ENCODE measurements at places on chromosomes 11 and 22.

GRCh38 chr22:22988150-22988549 is 82.2 kb upstream of the GNAZ start:
- no peak for DNase-seq

GRCh38 chr11:789943-790342 is at the start of gene CEND1:
CEND1 (minus strand) TSS chr11:790090; CDS start chr11:788576, 1,514 bp downstream.
- peak; percentile 30 for DNase-seq

DNA sequence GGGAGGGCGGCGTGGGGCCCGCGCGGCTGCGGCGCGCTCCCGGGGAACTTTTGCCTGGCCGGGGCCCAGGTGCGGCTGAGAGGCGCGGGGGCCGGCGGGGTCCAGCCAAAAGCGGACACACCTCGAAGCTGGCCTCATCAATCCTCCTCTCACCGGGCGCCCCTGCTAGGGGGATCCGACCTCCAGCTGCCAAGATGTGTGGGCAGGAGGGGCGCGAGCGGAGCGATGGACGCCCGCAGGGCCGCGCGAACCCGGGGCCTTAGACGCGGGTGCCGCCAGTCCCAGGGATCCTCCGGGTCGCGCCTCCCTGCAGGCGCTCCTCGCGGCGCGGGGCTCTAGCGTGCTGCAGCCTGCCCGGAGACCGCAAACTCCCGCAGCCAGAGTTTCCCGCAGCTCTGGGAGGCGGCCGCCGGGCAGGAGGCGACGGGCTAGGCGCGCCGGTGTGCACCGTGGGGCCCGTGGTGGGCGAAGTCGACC is 785 bp downstream of the IGSF9B start:
- no peak for DNase-seq

- peak; percentile 38 for DNase-seq
Measured at GRCh38 chr11:61891331-61892084, at the start of gene FADS3. FADS3 (minus strand) TSS chr11:61891545; CDS start chr11:61891381, 164 bp downstream.

DNA sequence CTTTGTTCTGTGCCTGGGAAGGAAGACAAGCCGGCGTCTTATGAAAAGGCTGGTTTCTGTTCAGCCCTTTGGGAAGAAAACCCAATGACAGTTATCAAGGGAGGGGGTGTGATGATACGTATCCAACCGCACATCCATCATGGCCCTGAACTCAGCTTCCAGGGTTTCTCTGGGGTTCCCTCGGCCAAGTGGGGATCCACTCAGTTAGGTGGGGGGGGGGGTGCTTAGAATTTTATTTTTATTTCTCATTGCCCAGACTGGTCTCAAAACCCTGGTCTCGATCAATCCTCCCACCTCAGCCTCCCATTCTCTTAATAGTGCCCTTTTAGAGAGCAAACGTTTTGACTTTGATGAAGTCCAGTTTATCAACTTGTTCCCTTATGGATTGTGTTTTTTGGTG is 25.7 kb downstream of the KCNQ1 start:
- no peak for DNase-seq

DNA sequence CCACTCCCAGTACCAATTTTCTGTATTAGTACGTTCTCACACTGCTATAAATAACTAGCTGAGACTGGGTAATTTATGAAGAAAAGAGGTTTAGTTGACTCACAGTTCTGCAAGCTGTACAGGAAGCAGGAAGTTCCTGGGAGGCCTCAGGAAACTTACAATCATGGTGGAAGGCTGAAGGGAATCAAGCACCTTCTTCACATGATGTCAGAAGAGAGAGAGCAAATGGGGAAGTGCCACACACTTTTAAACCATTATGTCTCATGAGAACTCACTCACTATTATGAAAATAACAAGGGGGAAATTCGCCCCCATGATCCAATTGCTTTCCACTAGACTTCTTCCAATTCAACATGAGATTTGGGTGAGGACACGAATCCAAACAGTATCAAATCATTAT is 271.4 kb downstream of the ETS1 start:
- no peak for DNase-seq

GRCh38 chr22:17665854-17666253 is 27.3 kb downstream of the BCL2L13 start:
- DNase-seq = no peak

- DNase-seq = no peak
Measured at GRCh38 chr11:85062659-85063058, 564.5 kb downstream of the DLG2 start.

DNA sequence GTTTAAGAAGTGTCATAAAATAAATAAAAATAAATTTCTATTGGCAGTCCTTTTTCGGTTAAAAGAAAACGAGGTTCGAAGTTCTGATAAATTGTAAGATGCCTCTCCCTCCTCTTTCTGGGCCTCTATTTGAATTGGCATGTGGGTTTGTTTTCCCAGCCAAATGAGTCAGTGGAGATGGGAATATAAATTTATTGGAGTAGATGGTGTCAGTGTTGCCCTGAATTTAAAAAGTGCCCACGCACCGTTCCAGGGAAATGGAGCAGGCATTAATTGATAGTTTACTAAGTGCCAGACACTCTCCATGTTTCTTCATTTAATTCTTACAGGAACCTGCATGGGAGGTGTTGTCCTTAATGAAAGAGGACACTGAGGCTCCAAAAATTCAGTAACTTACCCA is 119.2 kb downstream of the FEZ1 start:
- DNase-seq = no peak

GRCh38 chr22:47307822-47308221 is 545.4 kb downstream of the TBC1D22A start:
- DNase-seq = no peak

DNA sequence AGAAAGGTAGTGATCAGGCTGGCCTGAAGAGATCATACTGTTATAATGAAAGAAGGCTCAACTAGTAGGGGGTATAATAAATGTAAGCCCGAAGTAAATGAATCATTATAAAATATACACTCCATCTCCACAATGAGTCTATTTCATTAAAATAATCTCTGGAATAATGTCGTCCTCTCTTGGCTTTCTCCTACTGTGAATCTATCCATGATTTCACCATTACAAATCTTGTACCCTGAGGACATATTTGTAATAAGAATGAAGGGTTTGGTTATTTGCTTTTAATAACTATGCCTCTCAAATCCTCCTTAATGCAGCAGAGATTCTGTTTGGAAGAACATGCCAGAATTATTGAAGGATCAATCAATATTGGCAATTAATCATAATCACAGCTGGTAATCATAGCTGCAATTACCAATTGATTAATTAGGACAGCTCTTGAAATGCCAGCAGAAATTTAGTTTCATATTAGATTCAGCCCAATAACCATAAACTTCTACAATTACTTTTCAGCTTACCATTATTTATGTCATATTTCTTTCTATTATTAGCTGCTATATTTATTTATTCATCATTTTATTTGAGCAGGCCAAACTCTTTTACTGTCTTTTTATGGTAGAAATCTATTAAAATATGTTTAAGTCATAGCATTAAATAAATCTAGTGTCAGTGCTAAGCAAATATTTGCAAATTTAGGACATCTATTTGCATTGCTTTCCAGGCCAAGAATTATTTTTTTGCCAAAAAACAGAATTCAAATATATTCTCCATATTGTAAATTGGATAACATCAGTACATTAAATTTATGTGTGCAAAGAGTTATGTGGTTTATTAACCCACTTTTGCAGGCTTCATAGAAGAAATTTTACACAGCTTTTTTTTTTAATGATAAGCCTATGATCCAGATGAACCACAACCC is 588.4 kb upstream of the LRRC4C start:
- no peak for DNase-seq

- DNase-seq = no peak
Measured at GRCh38 chr11:132024587-132025295, 654.3 kb downstream of the NTM start.

GRCh38 chr22:43377896-43378704 is 33.7 kb upstream of the MPPED1 start:
- peak; percentile 15 for DNase-seq

DNA sequence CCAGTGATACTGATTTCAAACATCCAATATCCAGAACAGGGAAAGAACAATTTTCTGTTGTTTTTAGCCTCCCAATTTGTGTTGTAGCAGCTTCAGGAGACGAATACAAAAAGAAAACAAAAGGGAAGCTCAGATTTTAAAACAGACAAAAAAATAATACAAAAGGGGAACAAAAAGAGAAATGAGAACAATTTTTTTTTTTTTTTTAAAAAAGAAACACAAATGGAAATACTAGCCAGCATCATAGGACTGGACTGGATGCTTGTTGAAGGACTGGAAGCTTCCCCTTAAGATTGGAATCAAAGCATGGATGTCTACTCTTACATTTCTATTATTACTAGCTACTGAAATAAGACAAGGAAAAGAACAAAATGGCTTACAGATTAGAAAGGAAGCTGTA is 46.5 kb upstream of the SORL1 start:
- DNase-seq = no peak

GRCh38 chr22:45760682-45761081 is 89.0 kb downstream of the ATXN10 start:
- no peak for DNase-seq

DNA sequence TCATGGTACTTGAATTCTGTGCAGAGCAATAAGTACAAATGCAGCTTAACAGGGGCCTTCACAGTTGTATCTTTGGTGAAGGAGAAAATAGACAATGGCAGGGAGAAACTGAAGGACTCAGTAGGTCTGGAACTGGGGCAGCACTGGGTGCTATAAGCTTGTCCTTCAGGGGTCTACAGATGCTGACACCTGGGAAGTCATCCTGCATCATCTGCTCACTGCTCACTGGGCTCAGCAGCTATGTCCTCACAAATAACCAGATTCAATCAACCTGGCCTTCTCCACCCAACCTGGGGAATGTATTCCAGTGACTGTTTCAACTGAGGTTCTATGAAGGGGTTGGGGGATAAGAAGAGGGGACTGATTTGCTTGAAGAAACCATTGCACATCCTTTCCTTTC is 117.0 kb downstream of the ZNF280B start:
- no peak for DNase-seq

DNA sequence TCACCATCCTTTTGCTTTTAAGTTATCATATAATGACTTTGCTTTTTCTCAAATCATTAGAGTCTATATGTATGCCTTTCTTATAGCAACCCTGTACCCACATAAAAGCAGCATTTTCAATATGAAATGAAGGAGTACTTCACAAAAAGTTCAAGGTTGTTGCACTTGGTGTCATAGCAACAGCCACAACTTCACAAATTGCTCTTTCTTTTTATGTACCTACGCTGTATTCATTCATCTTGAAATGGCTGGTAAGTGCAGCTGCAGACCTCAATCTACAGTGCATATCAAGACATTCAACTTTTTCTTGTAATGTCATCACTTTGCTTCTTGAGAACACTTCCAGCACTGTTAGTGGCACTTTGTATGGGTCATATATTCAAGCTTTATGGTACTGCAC is 18.6 kb downstream of the CWC15 start:
- no peak for DNase-seq

DNA sequence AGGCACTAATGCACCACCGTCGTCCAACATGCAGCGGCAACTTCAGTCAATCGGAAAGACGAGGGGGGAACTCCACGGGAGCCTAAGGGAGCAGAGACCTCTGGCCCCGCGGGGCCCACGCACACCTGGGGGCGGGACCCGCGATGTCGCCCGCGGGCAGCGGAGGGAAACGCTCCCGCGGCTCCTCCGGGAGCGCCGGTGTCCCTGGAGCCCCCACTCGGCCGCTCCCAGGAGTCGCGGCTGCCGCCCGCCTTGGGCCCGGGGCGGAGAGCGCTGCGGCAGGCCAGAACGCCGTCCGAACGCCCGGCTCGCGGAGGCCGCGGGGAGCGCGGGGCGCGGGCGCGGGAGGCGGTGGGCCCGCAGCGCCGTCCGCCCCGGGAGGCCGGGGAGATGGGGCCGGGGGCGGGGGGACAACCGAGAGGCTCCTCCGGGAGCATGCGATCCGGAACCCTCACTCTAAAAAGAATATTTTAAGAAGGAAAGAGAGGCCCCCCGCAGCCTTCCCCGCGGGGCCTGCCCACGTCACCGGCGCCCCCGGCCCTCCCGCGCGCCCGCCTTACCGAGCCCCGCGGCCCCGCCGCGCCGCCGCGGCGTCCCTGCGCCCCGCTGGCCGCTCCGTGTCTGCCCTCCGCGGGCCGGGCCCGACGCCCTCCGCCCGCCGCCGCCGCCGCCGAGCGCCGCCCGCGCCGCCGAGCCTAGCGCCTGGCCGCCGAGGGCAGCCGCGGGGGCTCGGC is 86.6 kb upstream of the ARHGAP32 start:
- no peak for DNase-seq

DNA sequence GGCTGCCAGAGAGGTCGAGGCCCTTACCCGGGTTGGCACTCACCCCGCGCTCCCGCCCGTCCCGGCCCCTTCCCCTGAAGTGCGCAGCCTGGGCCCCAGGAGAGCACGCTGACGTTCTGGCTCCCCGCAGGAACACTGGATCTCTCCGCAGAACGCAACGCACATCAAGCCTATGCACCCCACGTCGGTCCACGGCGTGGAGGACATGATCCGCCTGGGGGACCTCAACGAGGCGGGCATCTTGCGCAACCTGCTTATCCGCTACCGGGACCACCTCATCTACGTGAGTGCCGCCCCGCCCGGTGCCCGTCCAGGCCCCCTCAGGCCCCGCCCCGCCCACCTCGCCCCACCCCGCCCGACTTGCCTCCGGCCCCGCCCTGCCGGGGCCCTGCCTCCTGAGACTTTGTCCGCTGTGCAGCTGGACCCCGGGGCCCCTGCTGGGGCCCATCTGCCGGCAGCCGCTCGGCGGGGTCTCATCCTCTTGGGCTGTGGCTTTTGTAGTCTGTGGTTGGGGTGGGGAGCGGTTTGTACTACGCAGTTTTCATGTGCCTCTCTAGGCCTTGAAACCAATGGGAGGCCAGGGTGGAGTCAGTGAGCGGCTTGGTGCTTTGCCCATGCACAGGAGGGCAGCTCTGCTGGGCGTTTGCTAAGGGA is 19.7 kb downstream of the MYO7A start:
- peak; percentile 10 for DNase-seq

DNA sequence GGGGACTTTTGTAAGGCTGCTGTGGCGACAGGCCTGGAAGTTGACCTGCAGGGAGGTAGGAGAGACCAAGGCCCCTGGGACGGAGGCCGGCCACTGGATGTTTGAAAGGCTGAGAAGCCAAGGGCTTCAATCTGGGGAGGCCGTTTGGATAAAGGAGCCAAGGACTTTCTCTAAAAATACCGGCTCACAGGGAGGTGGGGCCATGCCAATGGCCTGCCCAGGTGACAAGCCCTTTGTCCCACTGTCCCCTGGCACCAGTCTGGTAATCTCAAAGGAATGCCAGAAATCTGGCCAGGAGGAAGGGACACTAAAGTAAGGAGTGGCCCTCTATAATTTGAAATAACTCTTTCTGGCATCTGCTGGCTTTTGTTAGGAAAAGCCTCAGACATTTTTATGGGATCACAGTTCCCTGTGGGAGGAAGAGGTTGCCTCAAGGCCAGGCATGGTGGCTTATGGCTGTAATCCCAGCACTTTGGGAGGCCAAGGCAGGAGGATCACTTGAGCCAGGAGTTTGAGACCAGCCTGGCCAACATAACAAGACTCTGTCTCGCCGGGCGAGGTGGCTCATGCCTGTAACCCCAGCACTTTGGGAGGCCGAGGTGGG is 1.9 kb upstream of the CHKA start:
- no peak for DNase-seq

- no peak for DNase-seq
Measured at GRCh38 chr11:92697461-92698312, 271.8 kb upstream of the MTNR1B start.

GRCh38 chr11:86589856-86590589 is 82.4 kb downstream of the ME3 start:
- DNase-seq = no peak

- no peak for DNase-seq
Measured at GRCh38 chr11:69048031-69048693, 570 bp upstream of the TPCN2 start.

- DNase-seq = no peak
Measured at GRCh38 chr11:97140885-97141494, 751.2 kb downstream of the JRKL start.

- no peak for DNase-seq
Measured at GRCh38 chr11:77487790-77488189, 13.9 kb upstream of the PAK1 start.

- no peak for DNase-seq
Measured at GRCh38 chr11:15136166-15136565, 21.4 kb downstream of the INSC start.

Measured in NCI-H1092 (cell line).